Tibial nerve (tissue), 4 donors: ENCODE measurements at places on chromosomes 11 and 22. TPM values are rescaled to one million over a fixed set of nuclear protein-coding genes. Genes with fewer than 3 reads are reported as not detected.

CASP5 gene
- total RNA-seq: not detected

C22orf42 gene
- not detected for total RNA-seq

DNA sequence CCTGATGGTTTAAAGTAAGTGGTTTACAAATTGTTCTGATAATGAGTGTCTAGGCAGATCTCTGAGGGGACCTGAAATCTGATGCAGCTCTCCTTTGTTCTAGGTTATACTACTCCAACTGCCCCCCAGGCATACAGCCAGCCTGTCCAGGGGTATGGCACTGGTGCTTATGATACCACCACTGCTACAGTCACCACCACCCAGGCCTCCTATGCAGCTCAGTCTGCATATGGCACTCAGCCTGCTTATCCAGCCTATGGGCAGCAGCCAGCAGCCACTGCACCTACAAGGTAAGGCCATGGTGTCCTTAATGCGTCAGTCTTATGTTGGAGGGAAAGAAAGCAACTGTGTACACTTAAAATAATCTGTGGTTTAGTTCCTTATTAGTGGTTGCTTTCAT lies 9.9 kb downstream of the EWSR1 start:
- no peaks in the 10 kb centered on the region for H3K36me3 ChIP-seq
- DNase-seq: no peak
- H3K27me3 ChIP-seq: no peaks in the 10 kb centered on the region
- H3K27ac ChIP-seq: no peak overlapping the region
- no peak overlapping the region for H3K4me3 ChIP-seq

DNA sequence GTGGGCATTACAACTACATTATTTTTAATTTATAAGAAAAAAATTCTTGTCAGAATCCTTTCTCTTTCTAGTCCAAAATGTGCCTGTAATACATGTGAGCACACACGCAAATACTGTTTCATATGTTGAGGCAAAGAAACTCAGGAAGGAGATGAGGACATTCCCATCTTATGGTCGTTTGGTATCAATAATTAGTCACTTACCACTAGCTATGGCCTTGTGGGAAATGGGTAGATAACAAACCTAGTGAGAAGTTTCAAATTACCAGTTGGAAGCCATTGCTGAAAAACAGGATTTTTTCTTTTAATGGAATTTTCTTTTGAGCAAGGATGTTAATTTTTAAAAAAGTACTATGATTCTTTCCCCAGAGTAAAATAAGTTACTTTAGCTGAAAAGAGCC lies 25.7 kb downstream of the AMOTL1 start:
- no peak for DNase-seq
- no peak overlapping the region for H3K4me3 ChIP-seq
- H3K27me3 ChIP-seq: no peaks in the 10 kb centered on the region
- peak overlapping the region; percentile 75 for H3K27ac ChIP-seq

DNA sequence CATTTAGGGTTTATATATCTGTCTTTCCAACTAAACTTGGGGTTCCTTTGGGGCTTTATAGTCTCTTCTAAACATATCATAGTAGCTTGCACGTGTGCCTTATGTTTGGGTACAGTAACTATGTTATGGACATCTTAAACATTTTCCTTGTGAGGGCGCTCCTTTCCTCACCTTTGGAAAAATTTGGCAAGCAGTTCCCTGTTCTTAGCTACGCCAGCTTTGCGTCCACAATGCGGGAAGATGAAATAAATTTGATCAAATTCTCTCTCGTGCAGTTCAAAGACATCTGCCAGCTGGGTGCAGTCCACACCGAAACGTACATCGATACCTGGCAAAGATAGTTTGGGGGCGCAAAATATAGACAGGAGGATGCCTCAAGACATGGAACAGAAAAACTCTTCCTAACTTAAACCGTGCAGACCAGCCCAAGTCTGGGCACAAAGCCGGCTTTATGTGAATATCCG lies 548 bp downstream of the FDXACB1 start:
- no peaks in the 10 kb centered on the region for H3K4me1 ChIP-seq
- no peaks in the 10 kb centered on the region for H3K36me3 ChIP-seq
- peak overlapping the region; percentile 65 for H3K4me3 ChIP-seq
- no peak for DNase-seq
- peak overlapping the region; percentile 93 for H3K27ac ChIP-seq
